Astrocyte of the hippocampus (primary cell): ENCODE measurements at places on chromosomes 5 and 9.

- DNase-seq: no peak
Measured at GRCh38 chr9:25742256-25742655, 64.0 kb upstream of the TUSC1 start.

DNA sequence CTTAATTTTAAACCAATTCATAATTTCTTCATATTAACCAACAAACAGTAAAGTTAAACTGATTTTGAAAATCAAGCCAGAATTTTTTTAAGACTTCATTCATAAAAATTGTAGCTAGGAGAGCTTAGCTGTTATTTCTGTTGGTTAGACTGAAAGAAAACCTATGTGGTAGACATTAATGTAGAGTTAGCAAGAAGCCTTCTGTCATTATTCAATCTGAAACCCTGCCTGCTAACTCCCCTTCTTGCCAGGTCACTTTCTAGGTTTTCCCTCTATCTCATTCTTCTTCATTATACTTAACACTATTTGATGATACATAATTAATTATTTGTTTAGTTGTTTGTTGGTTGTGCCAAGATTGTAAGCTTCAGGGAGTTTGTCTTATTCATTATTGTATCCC, 304.3 kb upstream of the MEF2C start:
- no peak for DNase-seq

GRCh38 chr5:36919650-36920049, 43.1 kb downstream of the NIPBL start:
- no peak for DNase-seq

DNA sequence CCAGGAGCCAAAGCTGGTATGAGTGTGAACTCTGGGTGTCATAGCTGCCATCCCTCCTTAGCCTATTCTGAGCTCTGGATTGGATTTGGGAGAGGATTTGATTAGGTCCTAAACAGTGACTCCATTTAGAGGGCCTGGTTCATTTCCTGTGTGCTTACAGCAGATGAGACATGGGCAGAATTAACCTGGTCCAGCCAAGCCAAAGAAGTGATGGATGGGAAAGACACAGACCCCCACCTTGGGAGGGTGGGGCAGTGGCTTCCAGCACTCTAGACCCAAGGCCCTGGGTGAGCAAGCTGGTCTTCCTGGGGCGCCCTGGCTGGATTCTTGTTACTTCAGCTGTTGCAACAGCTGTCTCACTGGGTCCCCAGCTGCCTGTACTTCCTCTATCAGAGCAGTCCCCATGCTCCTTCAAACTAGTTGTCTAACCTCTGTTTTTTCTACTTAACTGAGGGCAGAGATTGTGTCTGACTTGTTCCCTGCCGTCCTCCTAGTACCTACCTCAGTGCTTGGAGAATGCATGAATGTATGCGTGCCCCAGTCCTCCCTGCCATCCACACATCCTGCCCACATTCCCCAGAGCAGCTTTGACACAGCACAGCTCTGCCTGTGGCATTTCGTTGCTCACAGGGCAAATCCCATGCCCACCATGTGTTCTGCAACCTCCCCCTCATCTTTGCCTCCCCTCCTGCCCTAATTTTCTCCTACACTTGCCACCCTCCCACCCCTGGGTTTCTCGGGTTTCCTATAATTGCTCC, 115.9 kb downstream of the RGS3 start:
- DNase-seq: peak; percentile 44

GRCh38 chr5:655406-655805, 37.7 kb downstream of the TPPP start:
- no peak for DNase-seq

- DNase-seq: peak; percentile 16
Measured at GRCh38 chr5:173202266-173202875, 32.6 kb downstream of the NKX2-5 start.

DNA sequence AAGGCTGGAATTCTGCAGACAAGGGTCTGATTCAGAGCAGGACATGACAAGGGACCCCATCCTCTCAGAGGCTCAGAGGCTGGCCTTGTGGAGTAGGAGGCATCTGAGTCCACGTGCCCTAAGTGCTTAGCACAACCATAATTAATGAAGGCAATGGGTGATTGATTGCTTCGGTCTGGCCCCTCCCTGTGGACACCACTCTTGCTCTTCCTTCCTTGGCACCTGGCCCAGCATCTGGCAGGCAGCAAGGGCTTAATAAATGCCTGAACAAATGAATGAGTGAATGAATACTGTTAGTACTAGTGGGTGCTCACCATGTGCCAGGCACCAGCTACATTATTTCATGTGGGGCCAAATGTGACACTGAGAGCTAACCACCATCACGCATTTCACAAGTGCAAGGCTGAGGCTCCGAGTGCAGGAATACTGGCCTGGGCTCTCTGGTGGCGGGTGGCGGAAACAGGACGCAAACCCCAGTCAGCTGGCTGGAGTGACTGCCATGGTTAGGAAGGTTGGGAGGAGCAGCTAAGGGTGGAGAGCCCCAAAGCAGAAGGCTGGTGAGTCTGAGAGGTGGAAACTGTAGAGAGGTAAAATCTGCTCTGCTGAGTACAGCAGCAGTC, 53.6 kb downstream of the ASS1 start:
- no peak for DNase-seq

- DNase-seq: no peak
Measured at GRCh38 chr5:180736536-180736935, 3.3 kb downstream of the OR2Y1 start.

GRCh38 chr5:173691931-173692330, 75.5 kb upstream of the BOD1 start:
- no peak for DNase-seq

DNA sequence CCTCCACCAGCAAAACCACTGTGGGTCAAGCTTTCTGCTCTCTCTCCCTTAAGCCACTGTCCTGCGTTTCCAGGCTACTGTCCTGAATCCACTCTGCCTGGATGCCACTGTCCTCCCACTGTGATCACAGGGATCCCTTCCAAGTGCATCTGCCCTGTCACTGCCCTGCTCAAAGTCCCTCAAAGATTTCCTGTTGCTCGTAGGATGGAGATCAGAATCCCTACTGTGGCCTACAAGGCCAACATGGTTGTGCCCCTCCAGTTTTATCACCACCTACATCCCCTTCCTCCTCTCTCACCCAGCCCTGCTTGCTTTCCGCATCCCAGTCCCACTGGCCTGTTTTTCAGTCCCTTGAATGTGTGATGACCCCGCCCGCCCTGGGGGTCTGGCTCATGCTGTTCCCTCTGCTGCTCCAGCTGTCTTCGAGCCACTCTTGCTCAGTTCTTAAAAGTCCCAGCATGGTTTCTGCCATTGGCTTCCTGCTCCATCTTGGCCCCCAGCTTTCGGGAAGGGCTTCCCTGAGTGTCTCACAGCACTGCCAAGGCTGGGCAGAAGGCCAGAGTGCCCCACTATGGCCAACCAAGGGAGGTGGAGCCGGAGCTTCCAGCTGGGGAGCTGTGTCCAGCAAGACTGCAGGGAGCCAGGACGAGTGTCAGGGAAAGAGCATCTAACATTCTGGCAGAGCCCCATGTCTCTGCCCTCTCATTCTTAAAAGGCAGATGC, 12.9 kb upstream of the FRRS1L start:
- no peak for DNase-seq

GRCh38 chr9:130340011-130340410, 74.5 kb downstream of the HMCN2 start:
- DNase-seq: no peak

DNA sequence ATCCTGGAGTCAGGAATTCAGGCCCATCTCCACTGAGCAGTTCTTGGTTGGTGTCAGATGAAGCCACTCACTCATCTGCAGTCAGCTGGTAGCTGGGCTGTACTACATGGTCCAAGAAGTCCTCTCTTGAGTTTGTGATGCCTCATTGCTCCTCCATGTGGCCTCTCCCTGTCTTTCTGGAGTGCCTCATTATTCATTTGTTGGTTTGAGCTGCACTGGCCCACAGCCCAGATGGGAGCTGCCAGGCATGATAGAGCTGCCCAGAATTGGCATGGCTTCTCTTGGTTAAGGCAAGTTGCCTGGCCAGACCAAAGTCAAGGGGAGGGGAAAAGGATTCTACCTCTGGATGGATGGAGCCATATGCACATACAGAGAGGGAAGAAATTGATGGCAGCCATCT, 8.0 kb downstream of the PTCD2 start:
- DNase-seq: peak; percentile 91

GRCh38 chr5:90606539-90606938, 47.9 kb downstream of the ADGRV1 start:
- no peak for DNase-seq

DNA sequence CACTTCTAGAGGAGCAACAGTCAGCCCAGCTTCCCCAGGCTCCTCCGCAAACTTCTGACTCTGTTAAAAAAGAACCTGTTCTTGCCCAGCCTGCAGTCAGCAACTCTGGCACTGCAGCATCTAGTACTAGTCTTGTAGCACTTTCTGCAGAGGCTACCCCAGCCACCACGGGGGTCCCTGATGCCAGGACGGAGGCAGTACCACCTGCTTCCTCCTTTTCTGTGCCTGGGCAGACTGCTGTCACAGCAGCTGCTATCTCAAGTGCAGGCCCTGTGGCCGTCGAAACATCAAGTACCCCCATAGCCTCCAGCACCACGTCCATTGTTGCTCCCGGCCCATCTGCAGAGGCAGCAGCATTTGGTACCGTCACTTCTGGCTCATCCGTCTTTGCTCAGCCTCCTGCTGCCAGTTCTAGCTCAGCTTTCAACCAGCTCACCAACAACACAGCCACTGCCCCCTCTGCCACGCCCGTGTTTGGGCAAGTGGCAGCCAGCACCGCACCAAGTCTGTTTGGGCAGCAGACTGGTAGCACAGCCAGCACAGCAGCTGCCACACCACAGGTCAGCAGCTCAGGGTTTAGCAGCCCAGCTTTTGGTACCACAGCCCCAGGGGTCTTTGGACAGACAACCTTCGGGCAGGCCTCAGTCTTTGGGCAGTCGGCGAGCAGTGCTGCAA, 72.8 kb downstream of the NUP214 start:
- no peak for DNase-seq

DNA sequence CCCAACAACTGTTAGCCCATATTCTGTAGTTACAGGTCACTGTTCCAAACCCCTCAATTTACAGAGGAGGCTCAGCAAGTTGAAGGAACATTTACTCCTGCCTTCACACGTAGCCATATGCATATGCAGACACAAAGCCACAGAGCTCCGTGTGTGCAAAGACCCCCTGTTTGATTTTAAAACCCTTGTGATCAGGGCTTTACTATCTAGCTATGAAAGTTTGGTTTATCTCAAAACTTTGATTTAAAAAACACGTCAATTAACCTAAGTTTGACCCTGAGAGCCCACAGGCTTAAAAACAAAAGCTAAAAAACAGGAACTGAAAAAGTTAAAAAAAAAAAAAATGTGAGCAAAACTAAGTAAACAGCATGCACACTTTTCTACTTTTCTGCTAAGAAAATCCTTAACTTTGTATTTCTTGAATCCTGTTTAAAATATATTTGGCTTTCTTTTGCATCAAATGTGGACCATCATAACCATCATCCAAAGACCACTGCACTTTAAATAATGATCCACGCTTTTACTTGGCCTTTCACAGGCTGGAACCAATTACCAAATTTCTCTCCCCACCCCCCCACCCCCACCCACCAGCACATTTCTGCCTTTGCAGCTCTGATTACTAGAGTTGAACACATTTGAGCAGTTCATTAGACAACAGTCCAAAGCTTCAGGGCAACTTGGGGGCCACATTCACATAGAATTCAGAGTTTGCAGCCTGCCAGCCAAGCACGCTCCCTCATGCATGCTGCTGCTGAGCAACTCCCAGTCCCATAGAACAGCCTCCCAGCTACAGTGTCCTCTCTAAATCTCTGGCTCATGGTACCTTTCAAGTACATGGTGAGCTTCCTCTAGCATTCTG, 128.8 kb upstream of the MAP3K1 start:
- DNase-seq: no peak

GRCh38 chr5:52603778-52604554, 183.8 kb upstream of the ITGA1 start:
- no peak for DNase-seq

GRCh38 chr9:75873712-75874111, 16.8 kb upstream of the PCSK5 start:
- no peak for DNase-seq

- peak; percentile 42 for DNase-seq
Measured at GRCh38 chr5:73797132-73797510, 171.1 kb downstream of the ARHGEF28 start.

DNA sequence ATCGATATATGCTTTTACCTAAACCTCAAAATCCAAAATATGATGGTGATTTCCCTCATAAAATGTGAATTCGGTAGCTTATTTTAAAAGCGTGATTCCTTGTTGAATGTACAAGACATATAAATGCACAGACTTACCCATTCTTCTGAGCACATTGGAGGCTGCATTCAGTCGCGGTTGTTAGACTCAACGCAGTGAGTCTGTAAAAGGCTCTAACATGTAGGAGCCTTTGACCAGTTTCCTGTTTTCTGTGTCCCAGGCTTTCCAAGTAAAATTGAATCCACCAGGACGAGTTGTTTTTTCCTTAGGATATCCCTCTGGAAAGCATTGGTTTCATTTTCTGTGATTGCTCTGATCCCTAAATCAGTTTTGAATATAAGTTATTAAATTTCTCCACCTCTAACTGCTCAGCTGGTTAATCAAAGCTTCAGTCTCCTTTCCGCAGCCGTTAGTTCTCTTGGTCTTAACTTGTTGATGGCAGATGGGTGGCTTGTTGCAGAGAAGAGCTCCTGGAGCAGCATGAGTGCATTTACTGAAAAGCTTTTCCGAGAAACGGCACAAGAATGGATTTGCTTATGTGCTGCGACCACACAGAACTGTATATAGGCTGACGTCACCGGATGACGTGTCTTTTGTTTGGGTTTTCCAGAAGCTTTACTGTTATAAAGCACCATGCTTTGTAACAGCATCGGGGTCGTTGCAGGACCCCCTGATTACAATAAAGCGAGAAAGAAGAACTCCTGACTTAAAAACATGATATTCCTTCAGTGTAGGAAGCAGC, at the start of gene LRRTM2:
Gene LRRTM2 (minus strand): TSS at position 565 of the 781 bp plus-strand sequence. CDS start 424 bp downstream, at position 141.
- DNase-seq: peak; percentile 91

- DNase-seq: no peak
Measured at GRCh38 chr9:108150736-108151586, 661.4 kb upstream of the KLF4 start.

DNA sequence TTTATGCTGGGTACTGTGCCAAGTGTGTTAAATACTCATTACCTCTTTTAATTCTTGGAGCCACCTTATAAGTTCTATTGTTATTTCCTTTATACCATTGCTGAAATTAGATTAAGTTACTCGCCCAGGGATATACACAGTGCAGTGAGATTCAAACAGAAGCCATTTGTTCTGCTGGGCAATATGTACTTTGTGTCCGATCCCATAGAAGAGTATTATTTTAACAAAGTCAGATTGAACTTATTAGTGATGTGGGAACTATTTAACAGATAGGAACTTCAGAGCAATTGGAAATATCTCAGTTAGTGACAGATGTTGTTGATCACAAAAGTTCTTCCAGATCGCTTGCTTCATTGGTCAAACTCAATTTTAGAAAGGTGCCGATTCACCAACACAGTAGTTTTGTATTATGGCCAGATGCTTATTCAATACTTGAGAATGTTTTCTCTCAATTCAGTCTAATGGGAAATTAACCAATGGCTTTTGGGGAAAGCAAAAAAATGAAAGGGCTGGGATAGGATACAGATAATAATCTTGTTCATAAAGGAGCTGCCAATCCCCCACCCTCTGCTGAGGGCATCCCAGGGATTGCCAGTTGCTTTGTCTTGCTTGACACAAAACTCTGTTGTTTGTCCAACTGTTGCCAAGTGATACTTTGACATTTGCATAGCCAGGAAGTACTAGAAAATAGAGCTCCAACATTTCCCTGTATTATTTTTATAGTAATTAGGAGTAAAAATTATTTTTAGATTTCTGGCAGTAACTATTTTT, 94.8 kb upstream of the SEMA6A start:
- DNase-seq: peak; percentile 40
